ENCODE measurements at places on chromosomes 16 and 17.

- DNase-seq: no peak
Observed at GRCh38 chr17:31738488-31738887, 120.6 kb downstream of the COPRS start.

DNA sequence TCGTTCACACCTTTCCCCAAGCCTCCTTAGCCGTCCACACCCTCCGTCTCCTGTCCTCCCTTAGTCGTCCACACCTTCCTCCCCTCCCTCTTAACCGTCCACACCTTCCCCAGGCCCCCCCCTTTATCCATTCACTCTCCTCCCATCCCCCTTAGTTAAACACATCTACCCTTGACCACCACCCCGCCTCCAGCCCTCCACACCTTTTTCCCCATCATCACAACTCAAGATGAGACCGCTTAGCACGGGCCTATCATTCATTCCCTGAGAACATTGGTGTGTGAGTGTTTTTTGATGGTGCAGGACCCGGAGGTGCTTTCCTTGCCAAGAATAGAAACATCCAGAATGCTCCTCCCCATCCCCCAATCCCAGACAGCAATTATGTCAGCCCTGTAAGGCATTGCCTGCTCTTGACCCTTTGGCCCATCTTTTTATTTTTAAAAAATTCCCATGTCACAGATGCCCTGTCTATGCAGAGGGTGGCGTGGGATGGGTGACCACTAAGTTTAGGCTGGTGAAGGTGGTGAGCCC lies 1.4 kb downstream of the TENT4B start:
- DNase-seq: peak; percentile 29

- peak; percentile 89 for DNase-seq
Observed at GRCh38 chr17:41496803-41497484, 7.2 kb upstream of the KRT36 start.

- no peak for DNase-seq
Observed at GRCh38 chr16:58019866-58020538, 5.6 kb upstream of the MMP15 start.

GRCh38 chr16:78352184-78352583 lies 252.7 kb downstream of the WWOX start:
- DNase-seq: no peak
